Glutamatergic neuron (in vitro differentiated cells): ENCODE measurements at places on chromosomes 2 and 18.

DNA sequence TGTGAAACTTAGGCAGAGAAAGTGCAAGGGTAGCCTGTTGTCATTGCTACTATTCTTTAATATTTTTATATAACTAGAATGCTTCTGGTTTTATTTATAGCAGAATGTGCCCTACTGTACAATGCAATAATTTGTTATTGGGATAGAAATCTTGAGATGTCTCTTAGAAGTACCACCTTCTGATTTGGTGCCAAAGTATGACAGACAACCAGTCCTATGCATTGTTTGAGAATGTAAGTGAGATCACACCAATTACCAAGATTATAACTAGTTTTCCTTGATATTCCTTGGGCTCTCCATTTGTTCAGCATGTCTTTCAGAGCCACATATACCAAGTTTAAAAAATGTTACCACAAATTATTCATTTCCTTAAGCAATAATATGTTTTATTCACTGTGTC is 399.7 kb downstream of the CPS1 start:
- DNase-seq: no peak

GRCh38 chr2:92072461-92073035 is 2798.7 kb upstream of the TEKT4 start:
- DNase-seq: no peak

GRCh38 chr2:48448274-48449061 is 81.5 kb upstream of the STON1 start:
- DNase-seq: no peak

- DNase-seq: no peak
Observed at GRCh38 chr2:104969564-104969963, 68.3 kb upstream of the MRPS9 start.

DNA sequence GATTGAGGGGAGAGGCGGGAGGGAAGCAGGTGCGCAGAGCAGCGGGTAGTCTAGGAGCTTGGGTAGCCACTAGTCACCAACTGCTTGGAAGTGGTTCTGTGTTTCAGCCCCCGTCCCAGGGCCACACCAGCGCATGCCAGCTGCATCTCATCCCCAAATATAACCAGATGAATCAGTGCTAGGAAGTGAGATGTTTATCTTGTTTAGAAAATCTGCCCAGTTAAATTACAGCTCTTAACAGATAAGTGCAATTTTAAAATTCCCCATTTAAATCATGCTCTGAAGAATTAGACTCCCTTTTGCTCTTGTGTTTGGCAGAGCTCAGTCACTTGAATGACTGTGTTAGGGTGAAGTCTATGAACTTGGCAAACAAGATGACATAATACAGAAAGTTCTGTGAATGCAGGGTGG is 193.8 kb downstream of the SEPTIN10 start:
- DNase-seq: no peak
